ENCODE measurements at places on chromosomes 12 and 14.

GRCh38 chr14:89992273-89992672, 36.5 kb downstream of the TDP1 start:
- DNase-seq = no peak

DNA sequence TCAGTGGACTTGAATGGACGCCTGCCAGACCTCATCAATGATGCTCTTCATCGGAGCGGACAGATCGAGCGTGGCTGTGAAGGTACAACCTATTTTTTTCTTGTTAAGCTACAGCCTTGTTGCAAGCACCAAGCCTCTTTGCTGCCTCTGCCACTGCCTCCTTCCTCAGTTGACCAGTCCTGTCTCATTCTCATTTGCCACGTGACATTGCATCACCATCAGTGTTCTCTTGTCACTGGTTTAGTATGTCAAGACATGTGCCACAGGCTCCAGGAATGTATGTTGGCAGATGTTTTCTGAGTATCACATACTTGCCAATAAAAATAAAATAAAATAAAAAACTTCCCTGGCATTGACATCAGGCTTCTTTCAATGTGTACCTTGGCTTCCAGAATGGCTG, 798.1 kb downstream of the NRXN3 start:
- DNase-seq = no peak

GRCh38 chr12:103494051-103494733, 1.6 kb downstream of the C12orf42 start:
- no peak for DNase-seq

GRCh38 chr12:42585841-42586216, 3.7 kb downstream of the PRICKLE1 start:
- no peak for DNase-seq

- no peak for DNase-seq
Observed at GRCh38 chr14:104664588-104664987, 24.8 kb upstream of the INF2 start.

DNA sequence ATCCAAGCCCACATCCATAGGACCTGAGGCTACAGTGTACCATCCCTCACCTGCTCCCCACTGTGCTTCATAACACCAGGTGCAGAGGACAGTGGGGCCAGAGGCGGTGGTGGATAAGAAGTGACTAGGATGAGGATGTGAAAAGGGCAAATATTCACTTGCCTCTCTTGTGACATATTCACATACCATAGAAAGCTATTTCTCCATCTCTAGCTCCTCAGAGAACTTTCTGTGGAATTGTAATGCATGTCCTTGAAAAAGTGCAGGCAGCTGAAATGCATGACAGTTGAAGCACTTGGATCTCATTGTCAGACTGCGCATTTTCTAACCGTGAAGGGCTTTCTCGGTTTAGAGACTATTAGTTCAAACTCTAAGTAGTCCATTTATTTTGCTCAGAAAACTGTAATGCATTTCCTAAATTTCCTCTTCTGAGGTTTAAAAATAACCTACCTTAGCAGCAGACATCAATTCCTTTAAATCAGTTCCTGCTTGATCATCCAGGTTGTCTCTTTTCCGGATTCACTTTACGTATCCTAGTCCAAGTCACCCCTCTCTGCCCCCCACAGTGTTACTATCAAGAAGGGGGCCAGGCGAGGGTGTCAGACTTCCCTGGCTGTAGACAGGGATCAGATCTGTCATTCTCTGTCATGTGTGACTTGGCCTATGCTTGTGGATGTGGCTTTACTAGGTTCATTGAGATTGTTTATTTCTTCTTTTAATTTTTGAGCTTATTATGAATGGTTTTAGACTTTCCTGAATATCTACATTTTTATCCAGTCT, 984.0 kb upstream of the TMEM132C start:
- no peak for DNase-seq

DNA sequence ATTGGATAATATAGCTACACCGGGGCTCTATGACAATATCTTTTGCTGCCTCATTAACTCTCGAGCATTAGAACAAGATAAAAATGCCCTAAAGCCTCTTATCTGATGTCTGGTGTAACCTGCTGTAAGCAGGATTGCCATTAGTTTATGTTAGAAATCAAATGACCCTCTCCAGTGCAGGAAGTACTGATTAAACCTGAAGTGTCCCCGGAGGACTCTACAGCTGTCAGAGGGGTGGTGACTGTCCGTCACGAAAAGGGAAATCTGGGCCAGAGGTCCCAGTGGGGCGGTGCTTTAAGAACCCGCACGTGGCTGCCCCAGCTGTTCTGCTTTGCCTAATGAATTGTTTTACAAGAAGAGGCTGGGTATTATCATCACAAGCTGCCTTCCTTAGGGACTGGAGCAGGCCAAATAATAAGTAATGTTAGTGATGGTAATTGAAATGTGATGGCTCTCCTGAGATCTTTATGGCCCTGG, 55.7 kb downstream of the LIN52 start:
- DNase-seq = peak; percentile 87

DNA sequence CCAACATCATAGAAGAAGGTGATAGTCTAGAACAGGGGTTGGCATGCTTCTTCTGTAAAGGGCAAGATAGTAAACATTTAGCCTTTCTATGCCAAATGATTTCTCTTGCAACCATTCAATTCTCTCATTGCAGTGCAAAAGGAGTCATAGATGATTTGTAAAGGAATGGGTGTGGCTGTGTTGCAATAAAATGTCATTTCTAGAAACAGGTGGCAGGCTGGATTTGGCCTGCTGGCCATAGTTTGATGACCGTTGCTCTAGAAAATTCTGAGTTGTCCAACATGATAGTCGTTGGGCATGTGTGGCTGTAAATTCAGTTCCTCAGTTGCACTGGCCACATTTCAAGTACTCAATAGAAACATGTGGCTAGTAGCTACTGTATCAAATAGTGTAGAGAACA, 21.7 kb downstream of the SMCO2 start:
- DNase-seq = no peak

DNA sequence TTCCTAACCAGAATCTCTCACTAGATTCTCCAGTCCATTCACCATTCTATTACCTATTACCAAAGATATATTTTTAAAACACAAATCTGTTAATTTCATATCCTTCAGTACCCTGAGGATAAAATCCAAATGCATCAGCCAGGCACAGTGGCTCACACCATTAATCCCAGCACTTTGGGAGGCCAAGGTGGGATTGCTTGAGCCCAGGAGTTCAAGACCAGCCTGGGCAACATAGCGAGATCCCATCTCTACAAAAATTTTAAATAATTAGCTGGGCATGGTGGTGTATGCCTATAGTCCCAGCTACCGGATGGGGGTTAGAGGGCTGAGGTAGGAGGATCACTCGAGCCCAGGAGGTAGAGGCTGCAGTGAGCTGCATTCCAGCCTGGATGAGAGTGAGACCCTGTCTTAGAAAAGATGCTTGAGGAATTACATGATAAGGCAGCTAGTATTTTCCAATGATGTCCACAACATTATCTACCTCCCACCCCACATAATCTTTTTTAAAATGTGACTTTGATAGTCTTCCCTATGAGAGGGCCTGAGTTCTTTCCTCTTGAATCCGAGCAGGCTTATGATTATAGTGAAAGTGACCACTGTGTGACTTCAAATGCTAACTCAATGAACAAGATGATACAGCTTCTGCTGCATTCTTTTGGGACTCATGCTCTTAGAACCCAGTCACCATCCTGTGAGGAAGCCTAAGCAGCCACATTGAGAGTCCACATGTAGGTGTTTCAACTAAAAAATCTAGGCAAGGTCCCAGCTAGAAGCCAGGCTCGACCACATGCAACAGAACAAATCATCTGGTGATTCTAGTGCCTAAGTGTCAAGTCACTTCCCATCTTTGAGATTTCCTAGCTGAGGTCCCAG, 18.0 kb downstream of the HECTD1 start:
- no peak for DNase-seq

GRCh38 chr14:45811155-45811554, 558.2 kb upstream of the MIS18BP1 start:
- DNase-seq = no peak

GRCh38 chr12:62170241-62170640, 90.0 kb upstream of the USP15 start:
- no peak for DNase-seq

- no peak for DNase-seq
Observed at GRCh38 chr12:93288626-93289025, 89.1 kb upstream of the NUDT4 start.

Measured in upper lobe of right lung (tissue), 1 donor.